ENCODE measurements at places on chromosomes 16 and 17.
A peak's percentile ranks its signal among the peaks of the same experiment; 100 is the strongest.

GRCh38 chr16:10579965-10580882 lies at the start of gene EMP2:
Gene EMP2, minus strand, starts transcription at chr16:10580598. Its CDS starts 32,981 bp downstream, at chr16:10547617.
- peak; percentile 81 for DNase-seq

- DNase-seq: no peak
These were observed 318.3 kb downstream of the PHKB start for GRCh38 chr16:47779201-47780016.

GRCh38 chr16:84198401-84198800 lies 7.4 kb downstream of the ADAD2 start:
- DNase-seq: no peak

GRCh38 chr16:54846766-54847165 lies 83.9 kb upstream of the IRX5 start:
- no peak for DNase-seq

DNA sequence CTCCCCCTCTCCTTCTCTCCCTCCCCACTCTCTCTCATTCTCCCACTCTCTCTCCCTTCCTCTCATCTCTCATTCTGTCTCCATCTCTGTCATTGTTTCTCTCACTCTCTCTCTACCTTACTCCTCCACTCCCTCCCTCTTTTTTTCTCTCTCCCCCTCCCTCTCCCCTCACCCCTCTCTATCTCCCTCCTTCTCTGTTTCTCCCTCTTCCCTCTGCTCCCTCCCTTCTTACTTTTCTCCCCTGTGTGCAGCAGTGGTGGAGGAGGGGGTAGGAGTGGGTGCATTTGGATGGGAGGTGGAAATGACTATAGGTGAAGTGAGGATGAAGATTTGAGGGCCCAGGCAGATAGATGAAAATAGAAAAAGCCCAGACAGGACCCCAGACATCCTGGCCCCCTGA lies 70.9 kb downstream of the HLF start:
- DNase-seq: no peak

DNA sequence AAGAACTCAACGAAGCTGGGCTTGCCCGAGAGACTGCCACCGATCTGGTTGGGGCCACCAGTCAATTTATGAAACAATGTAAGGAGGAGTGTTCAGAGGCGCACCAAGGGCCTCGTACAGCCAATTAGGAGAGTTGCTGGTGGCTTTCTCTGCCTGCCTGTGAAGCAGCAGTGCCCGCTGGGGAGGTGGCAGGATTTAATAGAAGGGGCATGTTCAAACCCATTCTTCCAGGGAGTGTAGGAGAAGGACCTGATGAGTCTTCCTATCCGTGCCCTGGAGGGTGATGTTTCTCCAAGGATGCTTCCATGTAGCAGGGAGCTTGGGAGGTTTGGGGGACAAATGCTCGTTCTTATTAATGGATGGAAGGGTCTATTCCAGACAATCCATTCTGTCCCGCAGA lies 178.4 kb downstream of the CCDC182 start:
- no peak for DNase-seq

- DNase-seq: no peak
These were observed 154.4 kb downstream of the ABCA8 start for GRCh38 chr17:68800751-68801150.

- peak; percentile 57 for DNase-seq
These were observed 55.0 kb downstream of the AMFR start for GRCh38 chr16:56370185-56370874.

GRCh38 chr16:68126395-68126794 lies 41.2 kb downstream of the NFATC3 start:
- no peak for DNase-seq

DNA sequence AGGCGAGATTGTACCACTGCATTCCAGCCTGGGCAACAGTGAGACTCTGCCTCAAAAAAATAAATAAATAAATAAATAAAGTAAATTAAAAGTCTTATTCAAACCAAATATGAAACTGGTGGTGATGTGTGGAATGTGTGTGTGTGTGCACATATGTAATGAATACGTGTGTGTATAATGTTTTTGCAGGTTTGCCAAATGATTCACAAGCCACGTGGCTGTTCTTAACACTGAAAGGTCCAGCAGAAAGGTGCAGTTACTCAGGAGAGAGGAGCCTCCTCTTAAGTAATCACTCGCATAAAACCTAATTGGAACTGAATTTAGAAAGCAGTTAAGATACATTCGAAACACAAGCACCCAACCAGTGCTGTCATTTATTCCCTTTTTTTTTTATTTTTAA lies 22.9 kb downstream of the GDE1 start:
- DNase-seq: no peak

DNA sequence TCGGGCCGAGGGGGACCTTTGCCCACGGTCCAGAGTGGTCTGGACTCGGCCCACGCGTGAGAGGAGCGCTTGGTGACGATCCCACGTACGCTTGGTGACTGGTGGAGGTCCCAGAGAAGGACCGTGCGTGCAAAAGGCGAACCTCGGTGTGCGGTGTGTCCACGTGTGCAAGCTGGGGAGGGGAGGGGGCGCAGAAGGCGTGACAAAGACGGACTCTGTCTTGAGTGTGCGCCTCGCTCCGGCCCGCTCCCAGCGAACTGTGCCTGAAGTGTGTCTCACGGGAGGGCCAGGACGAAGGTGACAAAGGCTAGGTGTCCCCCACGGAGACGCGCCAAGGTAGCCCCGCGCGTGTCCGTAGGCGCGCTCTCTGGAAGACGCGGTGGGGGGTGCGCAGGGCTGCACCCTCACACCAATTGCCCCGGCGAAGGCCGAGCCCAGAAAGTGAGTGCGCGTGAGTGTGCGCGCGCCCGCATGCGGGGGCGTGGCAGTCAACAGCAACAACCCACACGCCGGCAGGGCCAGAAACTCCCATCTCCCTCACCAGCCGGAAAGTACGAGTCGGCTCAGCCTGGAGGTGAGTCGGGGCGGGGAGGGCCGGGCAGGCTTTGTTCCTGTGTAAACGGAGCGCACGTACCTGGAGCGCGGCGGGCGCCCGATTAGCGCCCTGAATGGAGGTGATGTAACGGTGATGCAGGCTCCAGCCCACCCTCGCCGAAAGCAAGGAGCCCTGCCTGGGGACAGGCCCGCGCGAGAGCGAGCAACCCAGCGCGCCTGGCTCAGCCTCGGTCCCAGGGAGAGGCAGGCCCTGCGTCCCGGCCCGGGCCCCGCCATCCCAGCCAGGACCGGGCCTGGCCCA lies at the start of gene GPRC5C:
Gene GPRC5C, plus strand, starts transcription at position 521 of the 856 bp plus-strand sequence. CDS start 7,689 bp downstream, outside the sequence.
- no peak for DNase-seq

- DNase-seq: no peak
These were observed 156.6 kb upstream of the SDK2 start for GRCh38 chr17:73800893-73801292.

- no peak for DNase-seq
These were observed 109.4 kb downstream of the CDYL2 start for GRCh38 chr16:80695020-80695419.

DNA sequence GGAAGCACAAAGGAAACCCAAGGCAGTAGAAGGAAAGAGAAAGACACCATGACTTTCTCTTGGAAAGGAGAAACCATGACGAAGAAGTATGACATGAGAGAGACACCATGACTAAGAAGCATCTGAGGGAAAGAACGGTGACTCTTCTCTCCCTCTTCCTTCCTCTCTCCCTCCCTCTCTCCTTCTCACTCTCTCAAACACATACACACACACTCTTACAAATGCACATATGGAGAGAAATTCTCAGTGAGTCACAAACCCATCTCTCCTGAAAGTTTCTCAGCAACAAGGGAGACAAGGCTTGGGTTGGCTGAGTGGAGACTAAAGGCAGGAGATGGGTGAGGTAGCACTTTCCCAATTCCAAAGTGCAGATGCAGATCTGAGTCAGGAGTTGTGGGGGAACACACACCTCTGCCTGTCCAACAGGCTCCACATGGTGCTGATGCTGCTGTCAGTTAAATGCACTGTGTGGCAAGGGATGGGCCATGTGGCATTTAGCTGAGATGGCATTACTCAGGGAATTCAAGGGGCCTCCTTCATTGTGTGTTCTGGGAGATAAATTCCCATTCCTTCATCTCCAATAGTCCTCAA lies 336.7 kb upstream of the C16orf82 start:
- no peak for DNase-seq

DNA sequence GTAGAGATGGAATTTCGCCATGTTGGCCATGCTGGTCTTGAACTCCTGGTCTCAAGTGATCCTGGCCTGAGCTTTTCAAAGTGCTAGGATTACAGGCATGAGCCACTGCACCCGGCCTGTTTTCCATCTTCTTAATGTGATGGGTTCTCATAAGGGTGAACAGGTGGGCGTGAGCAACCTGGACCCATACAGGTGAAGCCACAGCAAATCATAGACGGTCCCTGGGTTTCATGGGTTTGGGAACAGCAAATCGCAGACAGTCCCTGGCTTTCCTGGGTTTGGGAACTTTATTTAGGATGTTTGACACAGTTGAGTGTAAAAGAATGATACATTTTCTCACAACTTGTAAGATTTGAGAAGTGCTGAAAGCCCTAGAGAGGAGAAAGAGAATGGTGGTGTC lies 12.9 kb upstream of the MEIOB start:
- no peak for DNase-seq

GRCh38 chr17:1915889-1916288 lies 86.1 kb downstream of the RPA1 start:
- no peak for DNase-seq

DNA sequence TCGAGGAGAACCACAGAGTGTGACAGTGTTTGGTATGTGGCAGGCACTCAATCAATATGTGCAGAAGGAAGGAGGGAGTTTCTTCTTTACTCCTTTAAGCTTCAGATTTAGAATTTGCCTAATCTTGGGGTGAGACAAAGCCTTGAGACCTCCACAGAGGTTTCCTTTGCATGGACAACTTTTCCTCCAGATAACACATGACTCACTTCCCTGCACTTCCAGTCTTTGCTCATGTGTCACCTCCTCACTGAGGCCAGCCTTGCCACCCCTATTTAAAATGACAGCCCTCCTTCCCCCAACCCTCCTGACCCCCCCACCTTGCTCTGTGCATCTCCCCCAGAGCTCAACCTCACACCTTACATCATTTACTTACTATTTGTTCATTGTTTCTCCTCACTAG lies 17.4 kb upstream of the NOS2 start:
- no peak for DNase-seq

DNA sequence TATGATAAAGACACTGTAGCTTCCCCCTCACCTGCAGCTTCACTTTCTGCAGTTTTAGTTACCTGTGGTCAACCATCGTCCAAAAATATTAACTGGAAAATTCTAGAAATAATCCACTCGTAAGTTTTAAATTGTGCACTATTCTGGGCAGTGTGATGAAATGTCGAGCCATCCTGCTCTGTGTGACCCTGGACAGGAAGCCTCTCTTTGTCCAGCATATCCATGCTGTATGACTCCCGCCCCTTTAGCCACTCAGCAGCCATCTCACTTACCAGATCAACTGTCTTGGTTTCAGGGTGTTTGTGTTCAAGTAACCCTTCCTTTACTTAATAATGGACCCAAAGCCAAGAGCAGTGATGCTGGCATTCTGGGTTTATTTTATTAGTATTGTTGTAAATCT lies 56.1 kb downstream of the SIAH1 start:
- DNase-seq: no peak

DNA sequence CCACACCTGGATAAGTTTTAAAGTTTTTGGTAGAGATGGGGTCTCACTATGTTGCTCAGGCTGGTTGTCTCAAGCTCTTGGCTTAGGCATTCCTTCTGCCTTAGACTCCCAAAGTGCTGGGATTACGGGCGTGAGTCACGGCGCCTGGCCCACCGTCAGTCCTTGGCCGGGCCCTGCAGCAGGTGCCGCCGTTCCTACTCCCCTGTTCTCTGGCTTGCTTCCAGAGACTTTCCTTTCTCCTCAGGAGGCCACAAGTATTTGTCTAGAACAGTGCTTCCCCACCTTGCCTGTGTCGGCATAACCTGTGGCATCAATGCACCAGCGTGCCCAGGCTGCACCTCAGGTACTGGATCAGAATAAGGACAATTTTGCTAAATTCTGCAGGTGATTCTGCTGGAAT lies 3.0 kb upstream of the MGAT5B start:
- DNase-seq: no peak

- peak; percentile 3 for DNase-seq
These were observed 9.6 kb downstream of the PIK3R6 start for GRCh38 chr17:8857919-8858318.

DNA sequence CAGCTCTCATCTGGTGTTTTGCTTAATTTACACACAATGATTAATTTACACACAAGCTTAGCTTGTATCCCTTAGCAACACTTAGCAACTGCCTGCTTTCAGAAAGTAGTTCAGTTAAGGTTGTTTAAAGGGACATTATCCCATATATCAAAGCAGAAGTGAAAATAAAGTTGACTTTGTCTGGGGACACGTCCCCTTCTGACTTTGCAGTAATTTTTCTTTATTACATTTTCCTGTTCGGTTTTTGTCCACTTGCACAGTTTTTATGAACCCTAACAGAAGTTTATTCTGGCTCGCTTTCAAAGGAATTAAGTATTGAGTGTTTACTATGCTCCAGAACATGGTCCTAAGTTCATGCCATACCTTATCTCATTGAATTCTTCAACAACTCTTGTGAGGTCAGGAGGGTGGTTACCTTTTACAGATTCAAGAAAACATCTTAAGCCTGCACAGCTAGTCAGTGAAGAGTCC lies 41.5 kb downstream of the ARHGAP44 start:
- no peak for DNase-seq

- no peak for DNase-seq
These were observed 31.1 kb downstream of the RBFOX1 start for GRCh38 chr16:7363422-7364417.

DNA sequence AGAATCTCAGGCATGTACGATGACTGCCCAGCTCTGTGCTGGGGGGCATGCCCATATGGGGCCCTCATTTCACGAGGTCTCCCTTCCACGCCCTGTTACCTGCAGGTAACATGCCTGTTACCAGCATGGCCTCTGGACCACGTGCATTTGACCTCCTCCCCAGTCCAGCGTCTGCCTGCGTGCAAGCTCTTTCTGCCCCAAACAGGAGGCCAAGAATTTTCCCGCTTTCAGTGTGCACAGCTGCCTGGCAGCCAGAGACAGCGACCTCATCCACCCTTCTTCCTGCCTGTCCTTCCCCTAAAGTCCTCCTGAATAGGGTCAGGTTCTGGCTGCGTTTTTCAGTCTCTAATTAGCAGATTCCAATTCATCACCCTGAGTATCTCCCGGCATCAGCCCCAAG lies 306.5 kb upstream of the ZFHX3 start:
- DNase-seq: no peak

DNA sequence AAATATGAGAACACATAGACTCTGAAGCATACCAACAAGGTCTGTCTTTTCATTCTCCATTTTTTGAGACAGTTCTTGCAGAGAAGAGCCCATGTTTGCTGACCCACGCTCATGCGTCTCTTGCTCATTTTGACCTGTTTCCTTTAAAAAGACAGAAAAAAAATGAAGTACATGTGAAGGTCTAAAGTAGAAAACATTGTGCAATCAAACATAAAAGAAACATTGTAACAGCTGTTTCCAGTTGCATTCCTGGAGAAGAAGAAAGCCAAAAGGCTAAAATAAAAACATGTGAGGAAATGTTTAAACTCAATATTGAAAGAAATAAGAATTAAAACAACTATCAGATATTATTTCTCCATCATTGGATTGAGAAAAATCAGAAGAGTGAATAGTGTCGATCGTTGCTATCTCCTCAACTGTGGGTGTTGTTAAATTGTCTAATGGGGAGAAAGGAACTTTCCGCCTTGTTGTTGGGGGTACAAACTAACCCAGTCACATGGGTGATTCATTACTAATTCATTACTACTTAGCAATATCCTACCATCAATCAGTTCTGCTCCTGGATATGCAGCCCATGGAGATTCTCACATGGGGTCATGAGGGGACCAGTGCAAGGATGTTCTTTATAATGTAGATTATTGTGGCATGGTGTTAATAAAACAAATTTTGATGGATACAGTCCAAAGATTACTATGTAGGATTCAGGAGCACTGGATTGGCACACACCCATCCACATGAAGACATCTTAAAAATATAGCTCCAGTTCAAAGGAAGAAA lies 9.5 kb downstream of the ABCA9 start:
- DNase-seq: peak; percentile 78

- no peak for DNase-seq
These were observed 819 bp downstream of the SUPT4H1 start for GRCh38 chr17:58351182-58351581.
